ENCODE measurements at places on chromosomes 13 and 19.

GRCh38 chr13:63304497-63304896 lies 1888.8 kb upstream of the PCDH20 start:
- no peak for DNase-seq

DNA sequence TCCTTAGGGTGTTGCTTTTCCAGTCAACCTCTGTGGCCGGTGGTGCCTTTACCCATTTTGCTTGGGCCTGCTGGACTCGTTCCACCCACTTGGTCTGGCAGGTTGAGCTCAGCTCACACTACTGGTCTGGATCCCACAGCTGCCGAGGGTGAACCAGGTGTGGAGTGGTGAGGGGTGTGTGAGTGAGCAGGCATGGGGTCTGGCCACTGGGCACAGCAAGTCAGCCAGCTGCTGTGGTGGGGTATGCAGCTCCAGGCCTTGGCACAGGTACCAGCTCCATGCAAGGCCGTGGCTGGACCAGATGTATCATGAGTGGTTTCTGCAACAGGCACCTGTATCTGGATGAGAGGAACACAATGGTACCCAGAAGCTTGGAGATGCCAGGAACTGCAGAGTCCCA lies 277.6 kb upstream of the KLHL1 start:
- no peak for DNase-seq

DNA sequence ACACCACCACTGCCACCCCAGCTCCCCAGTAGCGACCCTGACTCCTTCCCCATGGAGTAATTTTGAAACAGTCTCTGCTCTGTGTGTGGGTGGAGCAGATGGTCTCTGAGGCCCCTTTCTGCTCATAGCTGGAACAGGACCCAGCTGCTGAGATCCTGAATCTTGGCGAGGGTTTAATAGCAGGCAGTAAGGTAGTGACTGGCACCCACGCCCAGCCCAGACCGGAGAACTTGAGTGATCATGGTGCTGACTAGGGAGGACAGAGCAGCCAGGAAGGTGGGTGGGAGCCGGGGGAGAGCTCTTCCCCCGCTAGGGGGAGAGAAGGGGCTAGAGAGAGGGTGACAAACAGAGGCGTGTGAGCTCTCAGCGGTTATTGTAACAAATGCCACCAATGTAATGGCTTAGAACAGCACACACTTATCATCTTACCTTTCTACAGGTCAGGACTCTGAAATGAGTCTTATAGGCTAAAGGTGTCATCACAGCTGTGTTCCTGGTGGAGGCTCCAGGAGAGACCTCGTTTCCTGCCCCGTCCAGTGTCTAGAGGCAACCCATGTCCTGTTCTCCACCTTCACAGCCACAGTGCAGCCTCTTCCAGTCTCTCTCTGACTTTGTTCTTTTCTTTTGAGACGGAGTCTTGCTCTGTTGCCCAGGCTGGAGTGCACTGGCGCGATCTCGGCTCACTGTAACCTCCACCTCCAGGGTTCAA lies 7.2 kb upstream of the ACER1 start:
- no peak for DNase-seq

DNA sequence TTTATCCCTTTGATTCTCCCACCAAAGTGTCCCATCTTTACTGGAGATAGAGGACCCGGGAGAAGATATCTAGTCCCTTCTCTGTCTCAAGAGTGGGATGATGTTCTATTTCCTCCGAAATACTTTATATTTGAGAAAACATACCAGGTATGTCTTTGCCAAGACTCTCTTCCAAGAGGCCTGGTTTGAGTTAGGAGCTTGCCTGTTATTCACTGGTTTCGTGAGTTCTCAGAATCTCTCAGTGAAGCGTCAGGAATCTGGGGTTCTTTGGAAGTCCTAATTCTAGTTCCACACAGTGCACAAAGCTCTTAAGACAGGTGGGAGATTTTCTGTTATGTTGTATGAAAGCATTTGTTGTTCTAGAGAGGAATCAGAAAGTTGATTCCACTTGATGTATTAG lies 182.0 kb downstream of the DNAJC15 start:
- DNase-seq: no peak

DNA sequence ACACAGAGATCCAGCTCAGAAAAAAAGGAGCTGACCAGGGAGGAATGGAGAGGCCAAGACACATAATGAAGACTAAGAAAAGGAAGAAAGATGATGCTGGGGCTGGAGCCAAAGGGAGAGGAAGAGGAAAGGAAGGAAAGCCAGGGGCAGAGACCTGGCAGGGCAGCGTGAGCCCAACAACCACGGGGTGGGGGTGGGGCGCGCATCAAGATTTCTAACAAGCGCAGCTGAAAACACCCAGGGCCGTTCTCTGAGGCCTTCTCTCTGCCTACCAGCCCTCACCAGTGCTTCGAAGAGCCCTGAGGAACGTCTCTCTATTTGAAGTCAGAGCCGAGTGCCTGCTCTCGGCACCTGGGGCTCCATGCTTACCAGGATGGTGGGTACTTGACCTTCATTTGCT lies 23.6 kb upstream of the POU2F2 start:
- DNase-seq: no peak

DNA sequence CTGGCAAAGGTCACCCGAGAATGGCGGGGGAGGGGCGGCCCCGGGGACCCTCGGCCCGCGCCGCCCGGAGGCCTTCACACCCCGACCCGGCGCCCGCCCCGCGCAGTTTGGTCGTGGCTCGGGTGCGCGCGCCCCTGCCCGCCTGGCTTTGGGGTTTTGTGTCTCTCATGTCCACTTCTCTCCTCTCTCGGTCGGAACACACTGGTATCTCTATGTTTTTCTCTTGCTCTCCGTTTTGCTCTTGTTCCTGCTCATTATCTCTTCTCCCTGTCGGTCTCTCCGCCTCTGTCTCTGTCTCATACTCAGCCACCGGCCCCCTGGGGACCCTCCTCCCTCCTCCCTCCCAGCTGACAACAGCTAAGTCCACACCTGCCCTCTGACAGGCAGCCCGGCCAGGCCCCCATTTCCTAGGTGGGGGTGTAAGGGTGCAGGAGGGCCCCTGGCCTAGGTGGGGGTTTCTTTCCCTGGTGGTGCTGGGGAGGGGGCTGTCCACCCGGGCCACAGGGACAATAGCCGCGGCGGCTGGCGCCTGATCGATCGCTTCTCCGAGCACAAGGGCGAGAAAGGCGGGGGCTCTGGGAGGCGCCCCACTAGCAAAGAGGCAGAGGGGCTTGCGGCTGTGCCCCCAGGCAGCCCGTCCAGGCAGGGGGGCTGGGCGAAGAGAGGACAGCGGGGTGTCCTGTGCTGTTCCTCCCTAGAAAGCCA lies 2.3 kb downstream of the ONECUT3 start:
- DNase-seq: no peak

DNA sequence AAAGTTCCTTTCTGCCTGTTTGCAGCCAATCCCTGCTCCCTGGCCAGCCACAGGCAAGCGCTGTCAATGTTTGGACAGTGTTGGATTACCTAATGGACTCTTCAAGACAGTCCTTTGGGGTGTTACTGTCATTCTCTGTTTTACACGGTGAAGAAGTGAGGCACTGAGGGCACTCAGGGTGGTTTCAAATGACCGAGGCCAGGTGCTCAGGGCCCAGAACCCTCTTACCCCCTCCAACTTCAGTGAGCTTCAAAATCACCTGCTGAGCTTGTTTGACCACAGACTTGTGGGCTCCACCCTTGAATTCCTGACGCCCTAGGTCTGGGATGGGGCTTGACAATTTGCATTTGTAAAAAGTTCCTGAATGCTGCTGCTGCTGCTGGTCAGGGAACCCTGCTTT lies 97.9 kb downstream of the GGACT start:
- DNase-seq: no peak

DNA sequence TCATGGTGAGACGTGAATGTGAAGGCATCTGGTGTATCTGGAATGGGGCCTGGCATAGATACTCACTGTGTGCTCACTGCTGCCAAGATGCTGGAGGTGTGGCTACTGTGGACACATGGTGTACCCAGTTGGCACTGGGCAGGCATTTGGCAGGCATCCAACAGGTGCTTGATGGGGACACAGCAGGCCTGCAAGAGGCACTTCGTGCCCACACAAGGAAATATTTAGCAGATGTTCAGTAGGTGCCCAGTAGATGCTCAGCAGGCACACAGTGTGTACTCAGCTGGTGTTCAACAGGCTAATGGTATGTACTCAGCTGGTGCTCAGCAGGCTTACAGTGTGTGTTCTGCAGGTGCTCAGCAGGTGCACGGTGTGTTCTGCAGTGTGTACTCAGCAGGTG lies 14.2 kb downstream of the CRTC1 start:
- DNase-seq: no peak

GRCh38 chr13:113400621-113401451 lies 36.9 kb upstream of the GRTP1 start:
- DNase-seq: no peak

GRCh38 chr19:29378543-29379080 lies 147.2 kb upstream of the VSTM2B start:
- DNase-seq: no peak

- DNase-seq: no peak
Observed at GRCh38 chr19:18008814-18009213, 844 bp downstream of the ARRDC2 start.

DNA sequence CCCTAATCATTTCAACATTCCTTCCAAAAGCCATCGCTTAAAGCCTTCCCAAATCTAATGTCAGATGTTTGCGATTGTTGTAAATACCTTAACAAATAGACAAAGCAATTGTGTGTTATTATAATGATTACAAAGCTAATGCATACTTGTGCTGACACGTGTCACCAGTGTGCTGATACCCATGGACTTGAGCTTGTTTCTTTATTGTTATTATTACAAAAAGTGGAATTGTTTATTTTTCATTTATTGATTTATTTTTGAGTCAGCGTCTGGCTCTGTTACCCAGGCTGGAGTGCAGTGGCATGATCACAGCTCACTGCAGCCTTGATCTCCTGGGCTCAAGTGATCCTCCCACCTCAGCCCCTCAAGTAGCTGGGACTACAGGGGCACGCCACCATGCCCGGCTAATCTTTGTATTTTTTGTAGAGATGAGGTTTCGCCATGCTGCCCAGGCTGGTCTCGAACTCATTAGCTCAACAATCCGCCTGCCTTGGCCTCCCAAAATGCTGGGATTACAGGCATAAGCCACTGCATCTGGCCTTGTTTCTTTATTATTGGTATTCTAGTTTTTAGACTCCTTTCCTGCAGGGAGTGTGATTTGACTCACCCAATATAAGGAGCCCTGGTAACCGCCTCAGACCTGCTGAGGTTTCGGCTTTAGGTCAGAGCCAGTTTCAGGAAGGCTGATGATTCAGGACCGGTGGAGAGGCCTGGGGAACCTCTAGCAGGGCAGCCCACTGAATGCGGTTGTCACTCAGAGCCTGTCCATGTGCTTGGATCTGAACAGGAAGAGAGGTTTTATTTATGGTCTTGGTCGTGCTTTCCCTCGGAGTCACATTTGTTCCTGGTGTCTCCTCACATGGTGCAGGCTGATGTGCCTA lies 2.1 kb upstream of the FBXO17 start:
- no peak for DNase-seq

DNA sequence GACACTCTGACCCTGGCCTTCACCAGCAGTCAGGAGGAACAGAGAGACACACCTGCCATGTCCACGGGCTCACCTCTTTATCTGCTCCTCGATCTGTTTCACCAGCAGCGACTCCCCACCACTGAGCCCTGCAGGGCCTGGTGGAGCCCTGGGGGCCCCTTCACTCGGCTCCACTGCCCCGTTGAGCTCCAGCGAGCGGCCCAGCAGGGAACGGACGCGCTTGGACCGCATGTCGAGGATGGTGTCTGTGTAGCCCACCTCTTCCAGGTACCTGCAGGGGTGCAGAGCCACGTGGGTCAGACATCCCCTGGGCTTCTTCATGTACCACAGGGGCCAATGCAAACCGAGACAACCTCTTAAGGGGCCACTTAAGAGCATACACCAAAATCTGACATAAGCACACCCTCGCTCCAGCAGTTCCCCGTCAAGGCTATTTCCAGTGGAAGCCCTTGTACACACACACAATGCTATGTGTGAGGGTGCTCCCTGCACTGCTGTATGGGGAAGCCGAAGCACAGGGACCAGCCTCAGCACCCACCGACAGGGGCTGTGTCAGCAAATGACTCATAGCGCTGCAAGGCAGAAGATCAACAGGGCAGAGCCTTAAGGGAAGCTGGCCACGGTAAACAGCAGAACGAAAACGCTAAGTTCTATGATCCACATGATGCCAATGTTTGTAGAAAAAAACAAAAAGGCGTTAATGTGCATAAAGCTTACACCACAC lies 12.7 kb upstream of the FKRP start:
- no peak for DNase-seq

- no peak for DNase-seq
Observed at GRCh38 chr19:9700229-9700981, 25.5 kb upstream of the ZNF562 start.

All from HS-27A (cell line).